ENCODE measurements at places on chromosomes 2 and 18. TPM values are rescaled to one million over a fixed set of nuclear protein-coding genes. Genes with fewer than 3 reads are reported as not detected.

Gene C2orf80
- total RNA-seq, result not detected

DNA sequence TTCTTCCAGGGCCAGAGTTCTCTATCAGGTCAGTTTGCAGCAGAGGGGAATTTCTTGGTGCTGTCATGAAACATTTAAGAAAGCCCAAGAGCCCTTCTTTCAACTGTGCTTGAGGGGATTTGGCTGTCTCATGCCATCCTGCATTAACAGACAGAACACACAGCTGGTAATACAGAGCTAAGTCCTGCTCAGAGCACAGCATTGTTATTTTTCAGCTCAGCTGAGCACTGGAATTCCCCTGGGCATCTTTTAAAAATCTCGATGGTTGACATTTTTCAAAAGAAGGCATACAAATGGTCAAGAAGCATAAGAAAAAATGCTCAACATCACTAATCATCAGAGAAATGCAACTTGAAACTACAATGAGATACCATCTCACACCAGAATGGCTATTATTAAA is 14.9 kb upstream of the IL1R2 start:
- DNase-seq, result no peak
- no peak overlapping the region for H3K27ac ChIP-seq
- H3K4me1 ChIP-seq, result no peaks in the 10 kb centered on the region

DNA sequence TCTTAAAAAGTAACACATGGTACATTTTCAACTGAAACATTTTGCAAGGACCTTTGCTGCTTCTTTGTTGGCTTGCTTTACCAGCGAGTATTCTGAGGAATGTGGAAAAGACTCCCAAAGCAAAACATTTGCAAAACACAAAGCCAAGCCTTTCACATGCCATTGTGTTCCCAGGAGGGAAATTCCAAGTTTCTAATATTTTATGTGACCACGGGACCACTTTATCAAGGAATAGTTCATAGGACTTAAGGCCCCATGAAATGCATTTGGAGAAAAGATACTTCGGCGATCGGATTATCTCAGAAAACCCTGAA is 26.2 kb downstream of the CYP27C1 start:
- H3K36me3 ChIP-seq, result no peaks in the 10 kb centered on the region
- no peak overlapping the region for H3K27ac ChIP-seq
- H3K4me1 ChIP-seq, result peaks cover 7% of the 10 kb centered on the region
- DNase-seq, result no peak
- no peaks in the 10 kb centered on the region for H3K27me3 ChIP-seq
- H3K4me3 ChIP-seq, result no peak overlapping the region

DNA sequence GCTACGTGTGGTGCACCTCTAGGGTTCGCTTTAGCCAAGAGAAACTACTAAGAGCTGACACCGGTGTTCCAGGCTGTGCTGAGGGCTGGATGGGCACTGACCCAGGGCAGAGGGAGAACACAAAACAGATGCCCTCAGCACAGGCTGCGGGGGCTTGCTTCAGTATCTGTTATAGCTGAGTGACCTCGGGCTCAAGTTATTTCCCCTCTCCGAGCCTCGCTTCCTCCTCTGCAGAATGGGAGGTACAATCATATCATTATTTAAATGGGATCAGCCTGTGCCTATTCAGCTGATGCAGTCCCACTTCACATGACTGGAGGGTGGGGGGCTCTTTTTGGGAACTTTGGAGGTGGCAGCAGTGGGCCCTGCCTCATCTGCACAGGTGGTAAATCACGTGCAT is 156.1 kb upstream of the APCDD1 start:
- H3K27me3 ChIP-seq, result no peaks in the 10 kb centered on the region
- H3K4me1 ChIP-seq, result peaks cover 23% of the 10 kb centered on the region
- DNase-seq, result no peak
- no peak overlapping the region for H3K27ac ChIP-seq

GRCh38 chr18:25125680-25126079 is 226.3 kb downstream of the ZNF521 start:
- H3K27ac ChIP-seq, result no peak overlapping the region
- H3K4me3 ChIP-seq, result no peak overlapping the region
- no peaks in the 10 kb centered on the region for H3K4me1 ChIP-seq

DNA sequence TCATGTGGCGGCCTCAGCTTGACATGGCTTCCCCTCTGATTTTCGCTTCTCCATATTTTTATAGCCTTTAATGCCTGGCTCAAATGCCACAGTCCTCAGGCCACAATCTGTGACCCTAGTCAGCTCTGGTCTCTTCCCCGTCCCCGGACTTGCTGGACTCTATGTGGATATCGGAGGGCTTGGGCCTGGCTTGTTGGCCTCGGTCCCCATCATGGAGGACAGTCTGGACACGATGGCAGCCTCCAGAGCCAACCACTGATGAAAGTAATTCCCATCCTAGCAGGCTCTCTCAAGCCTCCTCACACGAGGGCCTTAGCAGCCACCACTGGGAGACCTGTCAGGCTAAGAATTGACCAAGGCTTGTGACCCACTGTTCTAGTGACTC is 61.6 kb downstream of the LPIN1 start:
- H3K36me3 ChIP-seq, result peaks cover 100% of the 10 kb centered on the region
- no peak overlapping the region for H3K4me3 ChIP-seq
- no peak for DNase-seq
- no peaks in the 10 kb centered on the region for H3K4me1 ChIP-seq
- no peak overlapping the region for H3K27ac ChIP-seq
- H3K27me3 ChIP-seq, result no peaks in the 10 kb centered on the region

DNA sequence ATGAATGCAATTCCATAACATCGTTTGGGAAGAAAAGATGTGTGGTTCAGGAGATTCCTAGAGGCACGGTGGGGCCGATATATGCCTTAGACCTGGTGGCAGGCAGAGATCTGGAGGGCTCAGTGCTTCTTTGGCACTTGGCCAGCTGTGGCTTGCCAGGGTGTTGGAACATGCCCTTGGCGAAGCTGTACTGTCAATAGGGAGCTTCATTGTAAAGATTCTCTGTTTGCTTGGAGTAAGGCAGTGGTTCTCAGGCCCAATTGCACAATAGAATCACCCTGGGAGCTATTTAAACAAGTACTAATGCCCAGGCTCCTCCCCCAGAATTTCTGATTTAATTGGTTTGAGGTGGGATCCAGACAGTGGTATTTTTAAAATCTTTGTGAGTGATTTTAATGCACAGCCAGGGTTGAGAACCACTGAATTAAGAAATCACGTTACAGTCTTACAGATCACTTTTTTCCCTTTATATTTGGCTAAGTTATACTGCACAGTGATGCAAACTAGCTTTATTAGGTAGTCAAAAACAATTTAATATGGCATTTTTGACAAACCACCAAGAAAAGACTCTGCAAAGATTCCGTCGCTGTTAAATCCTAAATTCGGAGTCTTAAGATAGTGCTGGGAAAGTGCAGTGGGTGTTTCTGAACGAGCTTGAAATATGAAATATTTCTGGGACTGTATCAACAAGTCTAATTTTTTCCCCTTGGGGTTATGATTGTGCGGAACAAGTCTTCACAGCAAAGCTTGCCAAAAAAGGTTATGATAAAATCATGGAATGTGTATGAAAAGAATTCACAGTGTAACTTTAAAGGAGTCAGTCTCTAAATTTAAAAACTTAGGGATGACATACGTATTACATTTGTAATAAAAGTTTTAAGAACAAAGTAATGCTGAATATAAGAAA is 78.0 kb downstream of the CRIM1 start:
- peaks cover 14% of the 10 kb centered on the region for H3K4me1 ChIP-seq
- no peak overlapping the region for H3K4me3 ChIP-seq
- peak overlapping the region; percentile 62 for H3K27ac ChIP-seq
- H3K27me3 ChIP-seq, result no peaks in the 10 kb centered on the region
- peak; percentile 40 for DNase-seq
- H3K36me3 ChIP-seq, result no peaks in the 10 kb centered on the region

GRCh38 chr18:77165503-77166188 is 33.1 kb upstream of the MBP start:
- H3K4me1 ChIP-seq, result no peaks in the 10 kb centered on the region
- H3K4me3 ChIP-seq, result no peak overlapping the region
- H3K27me3 ChIP-seq, result peaks cover 6% of the 10 kb centered on the region
- no peaks in the 10 kb centered on the region for H3K36me3 ChIP-seq

DNA sequence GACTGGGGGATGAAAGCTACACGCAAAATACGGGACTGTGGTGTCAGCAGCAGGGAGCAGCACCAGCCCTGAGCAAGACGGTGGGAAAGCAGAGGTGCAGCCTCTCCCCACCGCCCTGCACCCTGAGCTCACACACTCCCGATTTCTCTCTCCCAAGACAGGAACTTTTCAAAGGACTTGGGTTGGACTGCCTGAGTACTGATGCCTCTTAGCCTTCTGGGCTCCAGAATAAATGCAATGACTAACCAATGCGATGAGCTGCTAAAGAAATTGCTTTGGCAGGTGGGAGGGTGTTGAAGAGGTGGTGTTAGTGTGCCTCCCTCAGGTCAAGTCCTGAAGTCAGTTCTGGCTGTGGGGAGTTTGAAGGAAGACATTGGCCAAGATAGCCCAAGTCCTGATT is 9.6 kb downstream of the TRIM54 start:
- peaks cover 20% of the 10 kb centered on the region for H3K27me3 ChIP-seq
- H3K4me3 ChIP-seq, result no peak overlapping the region
- no peaks in the 10 kb centered on the region for H3K36me3 ChIP-seq
- DNase-seq, result no peak

Gene GAD1
- total RNA-seq, result not detected

- no peak overlapping the region for H3K27ac ChIP-seq
- no peak overlapping the region for H3K4me3 ChIP-seq
- no peaks in the 10 kb centered on the region for H3K27me3 ChIP-seq
- no peak for DNase-seq
Measured at GRCh38 chr2:211373203-211373602, 816.8 kb downstream of the CPS1 start.

Gene TTLL4
- total RNA-seq, result 15.3 TPM

- H3K27me3 ChIP-seq, result no peaks in the 10 kb centered on the region
- H3K4me3 ChIP-seq, result no peak overlapping the region
- no peaks in the 10 kb centered on the region for H3K4me1 ChIP-seq
- peak overlapping the region; percentile 43 for H3K27ac ChIP-seq
- peaks cover 34% of the 10 kb centered on the region for H3K36me3 ChIP-seq
Measured at GRCh38 chr2:71070294-71071093, 2.0 kb downstream of the NAGK start.

- no peak overlapping the region for H3K27ac ChIP-seq
- no peaks in the 10 kb centered on the region for H3K36me3 ChIP-seq
- DNase-seq, result no peak
- no peak overlapping the region for H3K4me3 ChIP-seq
Measured at GRCh38 chr2:215605214-215605613, 169.3 kb upstream of the FN1 start.
